ENCODE measurements at places on chromosomes 1 and 21.

GRCh38 chr1:1974834-1975233 is 28.8 kb downstream of the CFAP74 start:
- no peak for DNase-seq

DNA sequence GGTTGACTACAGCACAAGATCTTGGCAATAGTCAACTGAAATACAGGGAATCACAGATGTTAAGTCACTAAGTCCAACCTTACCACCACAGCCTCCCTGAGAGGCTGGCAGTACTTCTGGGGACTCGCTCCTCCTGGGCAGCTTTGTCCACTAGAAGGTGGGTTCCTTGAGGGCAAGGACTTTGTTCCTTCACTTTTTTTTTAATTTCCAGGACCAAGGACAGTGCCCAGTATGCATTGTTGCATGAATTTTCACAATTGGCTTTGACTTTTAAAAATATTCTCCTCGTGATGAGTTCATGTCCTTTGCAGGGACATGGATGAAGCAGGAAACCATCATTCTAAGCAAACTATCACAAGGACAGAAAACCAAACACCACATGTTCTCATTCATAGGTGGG is 96.7 kb upstream of the IGSF21 start:
- DNase-seq, result no peak

GRCh38 chr1:180646547-180646946 is 14.7 kb downstream of the XPR1 start:
- DNase-seq, result no peak

- DNase-seq, result peak; percentile 90
These were observed 88.2 kb upstream of the PALMD start for GRCh38 chr1:99557546-99558202.

DNA sequence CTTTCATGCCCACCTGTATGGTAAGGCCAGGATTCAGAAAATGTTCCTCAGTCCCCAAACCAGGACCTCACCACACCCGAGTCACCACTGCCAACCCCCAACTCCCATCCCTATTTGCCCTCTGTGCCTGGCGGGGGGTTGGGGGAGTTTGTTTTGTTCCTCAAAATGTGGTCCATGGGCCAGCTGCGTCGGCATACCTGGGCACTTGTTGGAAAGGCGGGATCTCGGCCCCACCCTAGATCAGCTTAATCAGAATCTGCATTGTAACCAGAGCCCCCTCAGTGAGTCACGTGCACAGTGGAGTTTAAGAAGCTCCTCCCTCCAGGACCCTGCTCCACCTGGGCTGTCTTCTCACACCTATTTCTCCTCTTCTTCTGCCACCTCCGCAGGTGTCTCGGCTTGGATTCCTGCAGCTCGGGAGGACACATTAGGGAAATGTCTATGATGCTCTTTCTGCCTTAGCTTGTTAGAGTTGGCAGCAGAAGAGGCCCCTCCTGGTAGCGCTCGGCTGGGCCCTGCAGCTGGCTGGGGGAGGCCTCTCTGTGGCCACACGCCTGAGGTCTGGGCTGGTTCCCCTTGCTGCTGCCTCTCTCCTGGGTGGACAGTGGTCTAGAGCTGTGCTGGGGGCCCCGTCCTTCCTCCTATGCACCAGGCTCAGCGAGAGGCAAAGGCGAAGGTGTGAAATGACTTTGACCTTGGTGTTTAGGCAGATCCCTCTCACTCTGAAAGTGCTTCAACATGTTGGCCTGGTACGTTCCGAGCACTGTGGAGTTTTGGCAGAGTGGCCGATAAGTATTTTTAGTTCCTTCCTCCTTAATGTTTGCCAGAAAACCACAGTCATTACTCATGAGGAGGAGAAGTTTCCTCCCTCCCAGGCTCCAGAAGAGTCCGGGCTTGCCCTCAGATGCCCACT is 41.8 kb upstream of the CAMTA1 start:
- DNase-seq, result peak; percentile 83

DNA sequence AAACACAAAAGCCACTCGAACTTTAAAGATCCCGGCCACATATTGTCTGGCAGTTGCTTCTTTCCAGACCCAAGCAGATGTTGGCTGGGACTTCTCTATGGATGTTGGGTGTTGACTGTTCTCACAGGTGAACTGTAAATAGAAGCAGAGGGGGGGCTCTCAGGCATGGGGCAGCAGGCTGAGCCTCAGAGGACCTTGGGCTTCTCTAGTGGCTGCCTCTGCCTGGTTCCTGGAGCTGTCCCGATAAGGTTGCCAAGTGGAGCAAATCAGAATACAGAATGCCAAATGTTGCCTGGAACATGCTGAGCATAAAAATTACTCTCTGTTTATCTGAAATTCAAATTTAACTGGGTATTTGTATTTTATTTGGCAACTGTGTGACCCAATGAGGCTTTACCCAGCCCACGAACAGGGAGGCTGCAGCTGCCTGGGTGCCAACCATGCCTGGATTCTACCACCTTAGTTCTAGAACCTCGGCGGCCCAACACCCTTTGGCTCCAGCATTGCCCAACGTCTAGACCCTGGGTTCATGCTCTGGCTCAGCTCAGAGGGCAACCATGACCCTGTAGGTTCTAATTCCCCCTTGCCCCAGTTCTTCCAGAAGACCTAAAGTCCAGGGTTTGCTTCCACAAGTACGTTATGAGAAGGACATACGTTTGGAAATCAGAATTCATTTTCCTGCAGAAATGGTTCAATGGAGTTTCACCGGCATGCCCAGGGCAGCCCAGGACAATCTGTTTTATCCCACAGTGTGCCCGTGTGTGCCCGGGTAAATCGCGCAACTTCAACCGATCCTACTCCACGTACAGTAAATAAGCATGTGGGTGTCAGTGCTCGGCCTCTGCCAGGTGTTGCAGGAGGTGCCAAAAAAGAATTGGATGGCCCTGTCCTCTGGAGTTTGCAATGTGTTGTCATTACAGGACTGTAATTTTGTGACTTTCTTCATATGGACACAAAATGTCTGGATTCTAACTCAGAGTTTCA is 5.4 kb upstream of the SLC45A1 start:
- DNase-seq, result no peak

- no peak for DNase-seq
These were observed 7.5 kb upstream of the NCF2 start for GRCh38 chr1:183597656-183598347.

- no peak for DNase-seq
These were observed 56.5 kb upstream of the SSBP3 start for GRCh38 chr1:54462597-54463258.

Data from fibroblast of skin of back (primary cell).